ENCODE measurements at places on chromosomes 6 and 20.
A peak's percentile ranks its signal among the peaks of the same experiment; 100 is the strongest.

DNA sequence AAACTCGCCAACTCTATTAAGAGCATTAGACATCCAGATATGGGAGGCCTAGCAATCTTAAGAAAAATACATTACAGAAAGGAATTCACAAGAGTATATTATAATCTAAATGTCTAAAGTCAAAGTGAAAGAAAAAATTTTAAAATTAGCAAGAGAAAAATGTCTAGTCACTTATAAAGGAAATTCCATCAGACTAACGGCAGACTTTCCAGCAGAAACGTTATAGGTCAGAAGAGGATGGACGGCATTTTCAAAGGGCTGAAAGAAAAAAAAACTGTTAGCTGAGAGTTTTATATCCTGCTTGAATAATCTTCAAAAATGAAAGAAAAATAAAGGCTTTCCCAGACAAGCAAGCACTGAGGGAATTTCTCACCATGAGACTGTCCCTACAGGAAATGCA is 269.0 kb downstream of the HDGFL1 start:
- DNase-seq, result no peak

GRCh38 chr20:38863024-38863851 is 57.7 kb downstream of the PPP1R16B start:
- DNase-seq, result no peak

GRCh38 chr6:90893400-90893799 is 306.5 kb upstream of the MAP3K7 start:
- DNase-seq, result no peak

- DNase-seq, result no peak
Observed at GRCh38 chr20:43748274-43748673, 21.5 kb upstream of the GTSF1L start.

DNA sequence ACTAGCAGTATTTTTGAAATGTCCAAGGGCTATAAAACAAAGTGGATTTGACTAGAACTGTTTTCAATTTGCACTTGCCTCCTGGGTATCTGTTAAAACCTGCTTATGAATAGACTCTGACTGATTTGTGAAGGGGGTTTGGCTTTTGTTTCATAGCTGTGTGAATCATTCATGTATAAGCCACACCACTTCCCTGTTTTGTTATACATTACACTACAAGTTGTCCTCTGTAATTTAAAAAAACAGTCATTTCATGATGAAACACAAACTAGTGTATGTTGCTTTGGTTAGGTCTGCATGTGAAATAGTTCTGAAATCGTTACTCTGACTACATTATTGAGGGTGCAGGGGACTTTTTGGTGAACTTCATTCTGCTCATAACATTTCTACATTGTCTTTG is 121.7 kb downstream of the NKAIN2 start:
- DNase-seq, result peak; percentile 68

GRCh38 chr6:163992701-163993100 is 578.2 kb downstream of the QKI start:
- DNase-seq, result no peak

DNA sequence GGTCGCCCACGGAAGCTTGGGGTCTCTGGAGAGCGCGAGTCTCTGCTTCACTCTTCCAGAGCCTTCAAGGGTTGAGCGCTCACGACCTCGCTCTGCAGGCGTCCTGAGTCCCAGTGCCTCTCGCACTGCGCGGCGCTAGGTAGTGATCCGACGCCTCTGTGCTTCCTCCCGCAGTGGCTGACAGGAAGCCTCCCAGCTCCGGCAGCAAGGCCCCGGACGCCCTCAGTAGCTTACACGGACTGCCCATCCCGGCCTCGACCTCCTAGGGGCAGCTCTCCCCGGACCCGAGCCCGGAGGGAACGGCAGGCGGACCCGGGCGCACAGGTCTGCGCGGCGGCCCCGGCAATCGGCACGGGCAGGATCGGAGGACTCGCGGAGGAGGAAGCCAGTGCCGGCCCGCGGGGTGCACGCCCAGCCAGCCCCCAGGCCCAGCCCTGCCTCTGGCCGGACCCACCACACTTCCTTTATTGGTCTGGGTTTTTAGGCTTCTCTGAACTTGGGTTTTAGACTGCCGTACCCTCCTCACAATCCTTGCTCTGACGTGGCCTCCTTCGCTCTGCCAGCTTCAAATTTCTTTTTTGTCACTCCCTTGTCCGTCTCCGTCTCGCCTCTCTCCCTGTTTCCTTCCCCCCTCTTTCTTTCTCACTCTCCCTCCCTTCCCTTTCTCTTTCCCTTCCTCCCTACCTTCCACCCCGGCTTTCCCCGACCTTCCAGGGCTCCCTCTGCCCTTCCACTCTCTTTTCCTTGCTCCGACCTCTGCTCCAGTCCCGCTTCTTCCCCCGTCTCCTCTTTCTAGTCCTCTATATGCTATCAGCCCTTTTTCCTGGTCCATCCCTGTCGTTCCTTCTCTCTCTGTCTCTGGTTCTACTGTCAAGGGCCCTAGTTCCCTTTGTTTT is 9.1 kb downstream of the PAX1 start:
- DNase-seq, result no peak

GRCh38 chr6:64896939-64897338 is 810.1 kb downstream of the EYS start:
- DNase-seq, result no peak

GRCh38 chr6:163263196-163263595 is 151.3 kb upstream of the QKI start:
- DNase-seq, result no peak

DNA sequence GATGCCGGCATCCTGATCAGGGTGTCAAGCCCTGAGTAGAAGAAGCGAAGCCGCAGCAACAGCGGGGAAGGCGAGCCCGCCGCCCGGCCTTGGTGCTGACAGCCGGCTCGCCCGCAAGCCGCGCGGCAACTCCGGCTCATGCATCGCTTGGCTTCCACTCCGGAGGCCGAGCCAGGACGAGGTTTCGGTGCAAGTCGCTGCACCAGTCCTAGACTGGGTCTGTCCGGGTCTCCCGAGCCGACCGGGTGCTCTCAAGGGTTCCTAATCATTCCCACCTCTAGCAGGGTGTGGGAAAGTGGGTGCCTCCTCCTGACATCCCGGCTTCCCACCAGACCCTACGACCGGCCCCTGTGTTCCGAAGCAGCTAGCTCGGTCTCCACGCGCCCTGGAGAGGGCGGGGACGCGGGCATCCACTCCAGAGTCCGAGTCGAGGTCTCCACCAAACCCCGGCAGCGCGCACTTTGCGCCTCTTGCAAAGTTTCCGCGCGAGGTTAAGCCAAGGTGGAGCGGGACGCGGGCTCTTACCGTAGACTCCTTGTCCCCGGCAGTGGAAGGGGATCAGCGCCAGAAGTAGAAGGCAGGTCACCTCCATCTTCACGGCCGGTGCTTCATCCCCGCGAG is 1.4 kb downstream of the MDGA1 start:
- no peak for DNase-seq

GRCh38 chr6:127118298-127119101 is at the start of gene RSPO3:
Gene RSPO3, plus strand, starts transcription at chr6:127118671. Its CDS starts 522 bp downstream, at chr6:127119193.
- peak; percentile 26 for DNase-seq

DNA sequence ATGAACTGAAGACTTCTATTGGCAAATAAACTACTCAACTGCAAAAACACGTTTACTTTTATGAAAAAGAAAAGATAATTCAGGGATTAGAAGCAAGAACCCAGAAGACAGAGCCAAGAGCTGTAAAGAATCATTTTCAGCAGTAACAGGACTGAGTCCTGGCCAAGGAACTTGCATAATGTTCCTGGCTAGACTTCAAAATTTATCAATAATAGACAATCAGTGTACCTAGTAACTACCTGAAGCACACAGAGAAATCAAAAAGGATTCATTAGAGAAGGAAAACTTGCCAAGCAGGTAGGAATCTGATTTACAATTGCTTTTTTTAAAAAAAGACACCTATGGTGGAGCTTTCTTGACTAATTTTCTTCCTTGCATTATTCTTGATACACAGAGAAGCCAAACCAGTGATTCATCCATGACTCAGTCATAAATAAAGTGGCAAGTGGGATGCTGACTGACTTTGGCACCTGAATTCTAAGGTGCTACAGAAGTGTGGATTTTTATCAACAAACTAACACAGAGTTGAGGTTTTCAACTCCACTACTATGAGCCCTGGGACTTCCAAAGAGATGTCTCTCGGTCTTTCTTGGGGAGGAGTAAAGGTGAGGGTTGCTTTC is 281.3 kb downstream of the BMP7 start:
- DNase-seq, result peak; percentile 62

DNA sequence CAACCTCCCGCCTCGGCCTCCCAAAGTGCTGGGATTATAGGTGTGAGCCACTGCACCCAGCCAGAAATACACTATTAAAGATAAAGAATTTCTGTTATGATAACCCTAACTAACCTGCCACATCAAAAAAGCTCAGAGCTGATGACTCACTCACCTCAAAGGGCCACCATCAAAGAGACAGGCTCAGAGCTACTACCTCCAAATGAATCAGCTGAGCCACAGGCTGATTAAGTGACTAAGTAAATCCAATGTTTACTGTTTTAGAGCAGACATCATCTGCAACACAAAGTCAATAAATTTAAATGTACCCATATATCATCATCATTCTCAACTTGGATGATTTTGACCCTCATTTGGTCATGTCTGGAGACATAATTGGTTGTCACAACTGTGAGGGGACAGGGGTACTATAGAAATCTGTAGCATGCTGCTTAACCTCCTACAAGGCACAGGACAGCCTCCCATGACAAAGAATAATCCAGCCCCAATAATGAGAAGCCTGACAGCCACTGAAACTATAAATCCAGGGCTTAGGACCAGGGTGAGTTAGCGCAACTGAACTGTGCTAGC is 106.5 kb downstream of the ATP9A start:
- DNase-seq, result peak; percentile 60

DNA sequence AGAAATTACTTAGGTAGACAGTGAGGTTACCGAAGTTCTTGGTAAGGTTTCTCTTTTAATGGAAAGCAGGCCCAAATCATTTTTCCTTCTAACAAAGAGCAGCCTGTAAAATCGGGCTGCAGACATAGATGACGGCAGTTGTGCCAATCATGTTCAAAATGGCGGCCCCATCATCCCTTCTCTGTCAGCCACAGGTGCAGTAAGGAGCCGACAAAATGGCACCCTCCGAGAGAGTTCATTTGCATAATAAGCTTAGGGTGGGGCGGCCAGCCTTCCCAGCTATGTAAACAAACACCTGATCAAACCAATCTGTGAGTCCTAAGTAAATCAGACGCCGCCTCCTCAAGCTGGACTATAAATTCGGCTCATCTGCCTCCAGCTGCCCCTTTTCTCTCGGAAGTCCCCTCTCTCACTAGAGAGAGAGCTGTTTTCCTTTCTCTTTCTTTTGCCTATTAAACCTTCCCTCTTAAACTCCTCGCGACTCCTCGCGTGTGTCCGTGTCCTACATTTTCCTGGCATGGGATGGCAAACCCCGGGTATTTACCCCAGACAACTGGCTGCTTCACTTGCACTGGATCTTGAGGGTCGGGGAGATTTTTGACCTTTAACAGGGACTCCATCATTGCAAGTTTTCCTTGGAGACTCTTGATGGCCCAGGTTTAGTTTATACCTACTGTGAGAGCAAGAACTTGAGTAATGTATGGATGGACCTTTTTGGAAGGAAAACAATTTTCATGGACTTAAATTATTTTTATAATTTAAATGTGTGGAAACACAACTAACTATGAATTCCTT is 8.9 kb upstream of the DDR1 start:
- no peak for DNase-seq

GRCh38 chr6:136609873-136610706 is 59.9 kb upstream of the MAP7 start:
- peak; percentile 100 for DNase-seq

DNA sequence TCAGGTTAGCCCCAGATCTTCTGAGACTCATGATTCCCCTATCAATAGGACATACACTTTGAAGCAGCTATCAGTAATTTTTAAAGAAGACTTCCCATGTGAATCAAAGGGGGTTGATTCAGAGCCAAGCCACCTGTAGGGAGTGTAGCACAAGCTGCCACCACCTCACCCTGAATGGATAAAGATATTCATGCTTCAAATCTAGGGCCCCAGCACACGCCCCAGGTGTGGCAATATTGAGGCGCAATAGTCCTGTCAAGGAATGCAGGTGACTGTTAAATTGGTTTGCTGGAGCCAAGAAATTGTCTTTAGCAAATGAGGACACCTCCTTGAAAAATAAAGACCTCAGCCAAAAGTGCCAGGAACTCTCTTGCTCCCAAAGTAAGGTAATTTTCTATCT is 404.4 kb downstream of the MAFB start:
- no peak for DNase-seq

GRCh38 chr20:25858495-25859425 is 162.1 kb upstream of the ZNF337 start:
- DNase-seq, result no peak

DNA sequence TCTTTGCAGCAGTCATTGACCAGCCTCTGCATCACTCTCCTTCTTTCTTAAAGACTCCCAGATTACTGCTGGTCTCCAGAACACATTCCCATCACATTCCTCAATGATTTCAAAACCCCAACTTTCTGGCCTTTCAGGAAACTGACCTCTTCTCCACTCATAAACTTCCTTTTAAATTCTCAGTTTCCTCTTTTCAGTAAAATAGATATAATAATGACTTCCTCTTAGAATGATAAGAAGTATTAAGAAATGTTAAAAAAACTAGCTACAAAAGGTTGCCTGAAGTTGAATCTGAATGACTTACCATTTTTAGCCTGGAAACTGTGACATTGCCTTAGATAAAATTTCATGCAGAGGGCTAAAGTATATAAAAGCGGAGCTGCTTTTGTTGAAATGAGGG is 239.3 kb downstream of the OGFRL1 start:
- no peak for DNase-seq

DNA sequence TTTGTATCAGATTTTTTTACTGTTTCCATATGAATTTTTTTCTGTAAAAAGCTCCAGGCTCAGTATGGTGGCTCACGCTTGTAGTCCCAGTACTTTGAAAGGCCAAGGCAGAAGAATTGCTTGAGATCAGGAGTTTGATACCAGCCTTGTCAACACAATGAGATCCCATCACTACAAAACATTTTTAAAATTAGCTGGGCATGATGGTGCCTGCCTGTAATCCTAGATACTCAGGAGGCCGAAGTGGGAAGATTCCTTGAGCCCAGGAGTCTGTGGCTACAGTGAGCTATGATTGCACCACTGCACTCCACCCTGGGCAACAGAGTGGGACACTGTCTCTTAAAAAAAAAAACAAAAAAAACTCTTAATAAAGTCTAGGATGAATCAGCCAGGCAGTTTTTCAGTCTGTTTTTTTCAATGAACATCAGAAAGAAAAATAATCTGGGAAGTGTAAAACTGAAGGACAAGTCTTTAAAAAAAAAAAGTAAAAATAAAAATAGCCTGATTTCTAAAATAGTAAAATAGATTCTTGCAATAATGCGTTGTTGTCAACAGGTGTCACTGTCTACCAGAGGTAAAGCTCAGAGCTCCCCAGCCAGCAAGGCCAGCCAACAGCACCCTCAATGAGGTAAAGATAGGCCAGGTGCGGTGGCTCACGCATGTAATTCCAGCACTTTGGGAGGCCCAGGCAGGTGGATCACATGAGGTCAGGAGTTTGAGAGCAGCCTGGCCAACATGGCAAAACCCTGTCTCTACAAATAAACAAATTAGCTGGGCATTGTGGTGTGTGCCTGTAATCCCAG is 9.3 kb upstream of the ATG5 start:
- DNase-seq, result peak; percentile 52

- no peak for DNase-seq
Observed at GRCh38 chr20:33022694-33023438, 8.6 kb upstream of the BPIFB6 start.

- DNase-seq, result peak; percentile 86
Observed at GRCh38 chr6:28212510-28213212, 12.4 kb upstream of the ZSCAN9 start.

All from HT1080 (cell line).